ENCODE measurements at places on chromosomes 5 and 9. TPM values are rescaled to one million over a fixed set of nuclear protein-coding genes. Genes with fewer than 3 reads are reported as not detected.

GRCh38 chr9:90893706-90894105 is 92.1 kb downstream of the SYK start:
- no peak for DNase-seq
- H3K27ac ChIP-seq: no peak overlapping the region
- no peak overlapping the region for H3K4me3 ChIP-seq
- no peaks in the 10 kb centered on the region for H3K36me3 ChIP-seq
- no peaks in the 10 kb centered on the region for H3K4me1 ChIP-seq
- H3K27me3 ChIP-seq: peaks cover 8% of the 10 kb centered on the region

DNA sequence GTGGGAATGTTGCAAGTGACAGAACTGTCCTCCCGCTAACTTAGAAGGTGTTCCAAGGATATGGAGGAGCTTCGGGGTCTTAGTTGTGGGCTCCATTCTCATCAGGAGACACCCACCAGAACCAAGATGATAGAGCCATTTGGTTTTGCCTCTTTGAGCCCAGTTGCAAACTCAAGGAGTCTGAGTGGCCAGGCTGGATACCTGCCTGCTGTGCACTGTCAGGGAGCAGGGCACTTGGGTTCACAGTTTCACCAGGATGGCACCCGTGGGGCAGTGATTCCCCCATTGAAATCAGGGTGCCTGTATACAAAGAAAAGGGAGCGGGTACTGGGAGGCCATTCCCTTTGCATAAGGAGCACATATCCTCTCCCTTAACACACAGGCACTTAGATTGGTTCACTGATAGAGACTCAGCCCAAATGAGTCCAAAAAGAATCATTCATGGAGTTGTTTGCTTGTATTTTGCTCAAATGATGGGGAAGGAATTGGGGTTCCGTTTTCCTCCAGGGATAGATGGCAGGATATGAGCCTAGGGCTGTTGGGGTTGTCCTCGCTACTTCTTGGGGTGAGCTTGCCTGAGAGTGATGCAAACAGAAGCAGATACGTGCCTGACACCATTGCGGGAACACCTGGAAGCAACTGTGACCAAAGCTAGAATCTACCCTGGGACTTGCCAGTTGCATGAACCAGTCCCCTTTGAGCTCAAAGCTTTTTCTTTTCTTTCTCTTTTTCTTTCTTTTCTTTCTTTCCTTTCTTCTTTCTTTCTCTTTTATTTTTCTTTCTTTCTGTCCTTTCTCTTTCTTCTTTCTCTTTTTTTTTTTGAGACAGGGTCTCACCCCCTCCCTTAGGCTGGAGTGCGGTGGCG is 1.3 kb upstream of the PRR7 start:
- DNase-seq: no peak
- H3K27ac ChIP-seq: peak overlapping the region; percentile 90
- H3K27me3 ChIP-seq: peaks cover 9% of the 10 kb centered on the region
- peaks cover 32% of the 10 kb centered on the region for H3K4me1 ChIP-seq
- peak overlapping the region; percentile 77 for H3K4me3 ChIP-seq

DNA sequence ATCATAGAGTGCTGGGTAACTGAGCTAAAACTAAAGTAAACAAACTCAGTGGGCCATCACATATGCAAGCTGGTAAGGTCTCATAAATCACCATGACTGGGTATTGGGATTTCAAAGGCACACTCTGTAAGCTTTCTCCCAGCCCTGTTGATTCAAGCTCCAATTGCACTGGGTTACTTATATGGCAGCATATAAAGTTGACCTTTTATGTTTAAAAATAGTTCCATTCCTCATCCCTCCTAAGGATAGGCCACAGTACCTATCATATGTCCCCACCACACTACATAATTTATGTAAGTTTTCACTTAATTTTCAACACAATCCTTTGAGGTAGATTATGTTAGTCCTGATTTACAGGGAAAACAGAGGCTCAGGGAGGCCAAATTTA is 438.4 kb downstream of the RAB3C start:
- H3K4me3 ChIP-seq: no peak overlapping the region
- peaks cover 80% of the 10 kb centered on the region for H3K4me1 ChIP-seq
- peak overlapping the region; percentile 94 for H3K27ac ChIP-seq
- DNase-seq: no peak

Gene BARHL1
- not detected for total RNA-seq

GRCh38 chr5:123735384-123735783 is 223.4 kb downstream of the CSNK1G3 start:
- H3K4me3 ChIP-seq: no peak overlapping the region
- no peaks in the 10 kb centered on the region for H3K4me1 ChIP-seq
- no peaks in the 10 kb centered on the region for H3K36me3 ChIP-seq
- no peak overlapping the region for H3K27ac ChIP-seq
- no peak for DNase-seq

DNA sequence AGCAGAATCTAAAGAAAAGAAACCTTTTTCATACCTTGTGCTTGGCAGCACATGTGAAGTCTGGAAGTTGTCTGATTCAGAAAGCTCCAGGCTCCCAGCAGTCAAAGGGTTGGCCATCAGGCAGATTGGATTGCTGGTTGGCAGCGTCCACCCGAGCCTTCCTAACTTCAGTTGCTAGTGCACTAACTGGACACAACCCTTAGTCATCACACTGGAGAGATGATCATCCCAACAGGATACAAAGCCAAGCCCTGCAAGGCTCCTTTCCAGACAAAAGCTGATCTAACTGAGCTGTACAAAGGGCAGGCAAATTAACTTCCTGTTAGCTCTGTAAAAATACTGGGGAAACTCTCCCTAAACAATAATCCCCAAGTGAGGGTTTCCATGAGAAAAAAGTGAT is 185.6 kb downstream of the SNX18 start:
- no peak for DNase-seq
- H3K27ac ChIP-seq: no peak overlapping the region
- H3K4me1 ChIP-seq: peaks cover 31% of the 10 kb centered on the region
- peaks cover 10% of the 10 kb centered on the region for H3K27me3 ChIP-seq

DNA sequence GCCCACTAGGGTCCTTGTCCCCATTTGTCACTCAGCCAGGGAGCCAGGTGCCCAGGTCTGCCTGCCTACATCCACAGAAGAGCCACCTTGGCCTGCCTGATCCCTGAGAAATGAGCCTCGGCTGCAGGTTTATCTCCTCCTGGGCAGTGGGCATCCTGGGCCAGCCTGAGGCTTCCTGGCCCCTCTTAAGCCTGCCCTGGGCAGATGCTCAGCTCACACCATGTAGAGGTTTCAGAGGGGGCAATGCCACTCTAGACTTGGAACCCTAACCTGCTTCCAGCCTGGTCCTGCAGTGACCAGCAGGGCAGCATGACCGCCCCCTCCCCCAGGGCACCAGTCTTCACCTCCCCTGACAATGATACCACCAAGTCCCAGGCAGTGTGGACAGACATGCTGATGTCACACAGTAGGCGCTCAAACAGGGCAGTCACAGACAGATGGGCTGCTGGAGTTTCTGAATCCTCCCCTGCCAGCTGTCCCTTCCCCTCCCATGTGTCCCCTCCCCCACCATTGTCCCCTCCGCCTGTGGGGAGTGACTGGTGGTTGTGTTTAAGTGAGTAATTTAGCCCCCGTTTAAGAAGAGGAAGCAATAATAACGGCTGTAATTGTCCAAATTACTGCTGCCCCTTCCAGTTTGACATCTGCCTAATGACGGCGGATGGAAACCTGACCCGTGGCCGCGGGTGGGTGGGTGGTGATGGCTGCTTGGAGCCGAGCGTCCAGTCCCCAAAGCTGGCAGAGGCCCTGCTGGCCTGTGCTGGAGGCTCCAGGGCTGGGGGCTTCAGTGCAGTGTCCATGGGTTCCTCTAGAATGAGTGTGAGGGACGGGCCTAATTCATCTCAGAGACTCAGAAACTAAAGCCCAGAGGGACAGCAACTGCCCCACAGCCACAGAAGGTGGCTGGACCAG is 147.7 kb downstream of the BARX1 start:
- no peaks in the 10 kb centered on the region for H3K27me3 ChIP-seq
- DNase-seq: no peak
- H3K36me3 ChIP-seq: no peaks in the 10 kb centered on the region
- H3K27ac ChIP-seq: no peak overlapping the region
- no peaks in the 10 kb centered on the region for H3K4me1 ChIP-seq

Gene DNAI1
- total RNA-seq: not detected

Gene GRXCR2
- total RNA-seq: not detected

- no peak for DNase-seq
- no peaks in the 10 kb centered on the region for H3K36me3 ChIP-seq
- H3K4me1 ChIP-seq: peaks cover 5% of the 10 kb centered on the region
- H3K4me3 ChIP-seq: no peak overlapping the region
- no peaks in the 10 kb centered on the region for H3K27me3 ChIP-seq
- no peak overlapping the region for H3K27ac ChIP-seq
These were observed 86.6 kb downstream of the KCNN2 start for GRCh38 chr5:114448481-114448880.

Gene PCDHA8
- total RNA-seq: not detected

GRCh38 chr9:127316586-127317323 is 52.2 kb downstream of the GARNL3 start:
- DNase-seq: no peak
- H3K27ac ChIP-seq: no peak overlapping the region
- H3K27me3 ChIP-seq: peaks cover 16% of the 10 kb centered on the region
- H3K4me3 ChIP-seq: no peak overlapping the region
- H3K4me1 ChIP-seq: no peaks in the 10 kb centered on the region
- no peaks in the 10 kb centered on the region for H3K36me3 ChIP-seq

- H3K36me3 ChIP-seq: no peaks in the 10 kb centered on the region
- H3K4me3 ChIP-seq: no peak overlapping the region
- no peaks in the 10 kb centered on the region for H3K4me1 ChIP-seq
- H3K27me3 ChIP-seq: no peaks in the 10 kb centered on the region
- H3K27ac ChIP-seq: no peak overlapping the region
- no peak for DNase-seq
These were observed 177.7 kb downstream of the PAPPA start for GRCh38 chr9:116331241-116331640.

- peak; percentile 20 for DNase-seq
- H3K4me3 ChIP-seq: peak overlapping the region; percentile 94
- peak overlapping the region; percentile 97 for H3K27ac ChIP-seq
These were observed 14.9 kb downstream of the TRIM7 start for GRCh38 chr5:181189962-181190710.

DNA sequence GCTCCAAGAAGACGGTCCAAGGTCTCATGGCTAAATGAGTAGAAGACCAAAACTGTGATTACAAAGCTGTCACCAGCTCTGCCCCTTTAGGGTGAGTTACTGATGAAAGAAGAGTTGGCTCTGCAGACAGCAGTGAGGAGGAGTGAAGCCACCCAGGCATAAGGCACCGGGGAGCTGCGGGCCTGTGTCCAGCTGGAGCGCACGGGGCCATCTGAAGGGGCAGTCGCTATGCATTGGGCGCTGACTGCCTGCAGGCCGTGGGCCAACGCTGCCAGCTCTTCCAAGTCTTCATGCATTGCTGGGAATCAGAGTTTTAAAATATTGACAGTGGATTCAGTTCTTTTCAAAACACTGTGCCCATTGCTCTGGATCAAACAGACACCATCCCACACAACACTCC is 70.3 kb downstream of the DAPK1 start:
- DNase-seq: no peak
- H3K4me3 ChIP-seq: no peak overlapping the region
- H3K27me3 ChIP-seq: no peaks in the 10 kb centered on the region
- H3K27ac ChIP-seq: no peak overlapping the region

Gene FOXD4L3
- not detected for total RNA-seq

DNA sequence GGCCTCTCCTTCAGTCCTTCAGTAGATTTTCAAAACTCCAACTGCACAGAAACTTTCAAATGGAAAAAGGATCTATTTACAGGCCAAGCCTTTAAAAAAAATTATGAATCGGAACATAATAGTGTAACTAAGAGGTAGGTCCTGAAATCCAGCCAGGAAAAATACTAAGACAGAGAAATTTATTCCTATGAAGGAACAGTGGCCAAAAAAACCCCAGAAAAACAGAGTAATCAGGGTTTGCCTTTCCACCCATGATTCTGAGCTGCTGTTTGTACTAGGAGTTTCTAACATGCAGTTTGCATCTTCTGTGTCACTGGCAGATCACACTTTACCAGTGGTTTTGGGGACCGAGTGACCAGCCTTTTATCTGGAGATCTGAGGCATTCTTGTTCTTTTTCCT is 93.1 kb upstream of the TMED7 start:
- H3K36me3 ChIP-seq: no peaks in the 10 kb centered on the region
- H3K4me1 ChIP-seq: no peaks in the 10 kb centered on the region
- no peak overlapping the region for H3K27ac ChIP-seq
- no peak overlapping the region for H3K4me3 ChIP-seq
- DNase-seq: no peak
- peaks cover 17% of the 10 kb centered on the region for H3K27me3 ChIP-seq

- DNase-seq: no peak
- no peaks in the 10 kb centered on the region for H3K27me3 ChIP-seq
- no peak overlapping the region for H3K4me3 ChIP-seq
- no peak overlapping the region for H3K27ac ChIP-seq
These were observed 226.5 kb upstream of the TUSC1 start for GRCh38 chr9:25904701-25905100.

GRCh38 chr9:89037346-89037745 is 46.1 kb downstream of the S1PR3 start:
- DNase-seq: no peak
- no peak overlapping the region for H3K27ac ChIP-seq
- H3K36me3 ChIP-seq: no peaks in the 10 kb centered on the region
- no peaks in the 10 kb centered on the region for H3K4me1 ChIP-seq

Gene FOXI1
- total RNA-seq: not detected

GRCh38 chr5:140235791-140236551 is 61.0 kb downstream of the CYSTM1 start:
- no peak overlapping the region for H3K27ac ChIP-seq
- peaks cover 2% of the 10 kb centered on the region for H3K27me3 ChIP-seq
- H3K4me3 ChIP-seq: no peak overlapping the region
- no peaks in the 10 kb centered on the region for H3K36me3 ChIP-seq

Gene C5orf24
- total RNA-seq: 42.2 TPM

GRCh38 chr9:75265525-75265972 is 177.2 kb downstream of the OSTF1 start:
- no peak overlapping the region for H3K27ac ChIP-seq
- peaks cover 1% of the 10 kb centered on the region for H3K27me3 ChIP-seq
- H3K4me3 ChIP-seq: no peak overlapping the region
- DNase-seq: peak; percentile 4
- no peaks in the 10 kb centered on the region for H3K36me3 ChIP-seq

Gene OR13C2
- not detected for total RNA-seq

Gene CSF1R
- 0.10 TPM for total RNA-seq

- H3K4me3 ChIP-seq: no peak overlapping the region
- H3K27ac ChIP-seq: no peak overlapping the region
- no peak for DNase-seq
- no peaks in the 10 kb centered on the region for H3K4me1 ChIP-seq
These were observed 335.6 kb upstream of the CLINT1 start for GRCh38 chr5:158194561-158194976.

- H3K36me3 ChIP-seq: no peaks in the 10 kb centered on the region
- no peaks in the 10 kb centered on the region for H3K4me1 ChIP-seq
- H3K27ac ChIP-seq: no peak overlapping the region
- H3K4me3 ChIP-seq: no peak overlapping the region
These were observed 82.7 kb downstream of the BNC2 start for GRCh38 chr9:16787724-16788123.

Gene EPB41L4B
- 2.0 TPM for total RNA-seq

Gene OR13C9
- not detected for total RNA-seq

Gene MAPKAP1
- total RNA-seq: 108 TPM
